ENCODE measurements at places on chromosomes 5 and 9.

- H3K4me3 ChIP-seq: no peak overlapping the region
- no peak overlapping the region for H3K27ac ChIP-seq
- H3K36me3 ChIP-seq: no peaks in the 10 kb centered on the region
- H3K4me1 ChIP-seq: no peaks in the 10 kb centered on the region
These were observed 54.3 kb upstream of the BOD1 start for GRCh38 chr5:173670791-173671120.

- H3K27me3 ChIP-seq: peaks cover 1% of the 10 kb centered on the region
- H3K4me3 ChIP-seq: no peak overlapping the region
- no peaks in the 10 kb centered on the region for H3K36me3 ChIP-seq
These were observed 32.3 kb downstream of the ADAMTSL2 start for GRCh38 chr9:133566817-133567216.

GRCh38 chr9:97558701-97559101 is 57.2 kb downstream of the TMOD1 start:
- no peaks in the 10 kb centered on the region for H3K36me3 ChIP-seq
- no peak overlapping the region for H3K4me3 ChIP-seq

DNA sequence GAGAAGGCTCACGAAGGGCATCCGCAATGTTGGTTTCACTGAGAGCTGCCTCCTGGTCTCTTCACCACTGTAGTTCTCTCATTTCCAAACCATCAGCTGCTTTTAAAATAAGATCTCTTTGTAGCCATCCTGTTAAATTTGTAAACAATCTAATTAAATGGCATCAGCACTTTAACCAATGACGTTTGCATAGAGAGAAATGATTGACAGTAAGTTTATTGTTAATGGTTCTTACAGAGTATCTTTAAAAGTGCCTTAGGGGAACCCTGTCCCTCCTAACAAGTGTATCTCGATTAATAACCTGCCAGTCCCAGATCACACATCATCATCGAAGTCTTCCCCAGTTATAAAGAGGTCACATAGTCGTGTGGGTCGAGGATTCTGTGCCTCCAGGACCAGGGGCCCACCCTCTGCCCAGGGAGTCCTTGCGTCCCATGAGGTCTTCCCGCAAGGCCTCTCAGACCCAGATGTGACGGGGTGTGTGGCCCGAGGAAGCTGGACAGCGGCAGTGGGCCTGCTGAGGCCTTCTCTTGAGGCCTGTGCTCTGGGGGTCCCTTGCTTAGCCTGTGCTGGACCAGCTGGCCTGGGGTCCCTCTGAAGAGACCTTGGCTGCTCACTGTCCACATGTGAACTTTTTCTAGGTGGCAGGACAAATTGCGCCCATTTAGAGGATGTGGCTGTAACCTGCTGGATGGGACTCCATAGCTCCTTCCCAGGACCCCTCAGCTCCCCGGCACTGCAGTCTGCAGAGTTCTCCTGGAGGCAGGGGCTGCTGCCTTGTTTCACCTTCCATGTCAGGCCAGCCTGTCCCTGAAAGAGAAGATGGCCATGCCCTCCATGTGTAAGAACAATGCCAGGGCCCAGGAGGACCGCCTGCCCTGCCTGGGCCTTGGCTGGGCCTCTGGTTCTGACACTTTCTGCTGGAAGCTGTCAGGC is 16.6 kb downstream of the SQSTM1 start:
- no peaks in the 10 kb centered on the region for H3K27me3 ChIP-seq
- peaks cover 55% of the 10 kb centered on the region for H3K36me3 ChIP-seq
- DNase-seq: no peak
- H3K4me3 ChIP-seq: no peak overlapping the region
- peak overlapping the region; percentile 70 for H3K27ac ChIP-seq

DNA sequence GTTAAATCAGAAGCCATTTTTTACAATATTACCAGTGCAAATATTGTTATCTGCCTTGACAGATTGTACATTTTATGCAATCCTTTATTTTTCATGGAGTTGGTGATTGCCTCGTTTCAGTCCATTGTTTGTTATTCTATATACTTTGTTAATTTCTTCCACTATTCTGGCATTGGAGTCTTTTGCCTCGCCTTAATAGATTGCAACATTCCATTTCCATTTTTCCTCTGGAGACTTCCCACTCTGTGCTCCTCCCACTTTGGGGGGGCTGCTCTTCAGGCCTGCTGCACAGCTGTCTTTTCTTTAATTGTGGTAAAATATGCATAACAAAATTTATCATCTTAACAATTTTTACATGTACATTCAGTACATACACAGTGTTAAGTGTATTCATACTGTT is 4.4 kb upstream of the DCAF10 start:
- no peak overlapping the region for H3K4me3 ChIP-seq
- no peaks in the 10 kb centered on the region for H3K36me3 ChIP-seq

Measured in natural killer cell (primary cell).